ENCODE measurements at places on chromosomes 5 and 9.

DNA sequence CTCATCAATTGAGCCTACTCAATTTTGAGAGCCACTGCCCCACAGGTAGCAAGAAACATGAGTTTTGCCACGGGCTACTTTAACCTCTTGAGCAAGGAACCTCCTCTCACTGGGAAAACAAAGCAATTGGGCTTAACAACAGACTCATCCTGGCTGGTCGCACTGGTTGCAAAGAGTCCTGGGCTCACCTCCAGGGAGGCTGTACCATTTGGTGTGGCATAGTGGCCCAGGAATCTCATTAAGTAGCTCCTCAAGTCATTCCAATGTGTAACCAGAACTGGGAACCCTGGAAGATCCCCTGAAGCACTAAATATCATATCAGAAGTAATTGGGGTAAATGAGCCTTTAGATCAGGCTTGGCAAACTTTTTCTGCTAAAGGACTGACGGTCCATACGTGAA, 78.5 kb downstream of the MYO10 start:
- no peak for DNase-seq

DNA sequence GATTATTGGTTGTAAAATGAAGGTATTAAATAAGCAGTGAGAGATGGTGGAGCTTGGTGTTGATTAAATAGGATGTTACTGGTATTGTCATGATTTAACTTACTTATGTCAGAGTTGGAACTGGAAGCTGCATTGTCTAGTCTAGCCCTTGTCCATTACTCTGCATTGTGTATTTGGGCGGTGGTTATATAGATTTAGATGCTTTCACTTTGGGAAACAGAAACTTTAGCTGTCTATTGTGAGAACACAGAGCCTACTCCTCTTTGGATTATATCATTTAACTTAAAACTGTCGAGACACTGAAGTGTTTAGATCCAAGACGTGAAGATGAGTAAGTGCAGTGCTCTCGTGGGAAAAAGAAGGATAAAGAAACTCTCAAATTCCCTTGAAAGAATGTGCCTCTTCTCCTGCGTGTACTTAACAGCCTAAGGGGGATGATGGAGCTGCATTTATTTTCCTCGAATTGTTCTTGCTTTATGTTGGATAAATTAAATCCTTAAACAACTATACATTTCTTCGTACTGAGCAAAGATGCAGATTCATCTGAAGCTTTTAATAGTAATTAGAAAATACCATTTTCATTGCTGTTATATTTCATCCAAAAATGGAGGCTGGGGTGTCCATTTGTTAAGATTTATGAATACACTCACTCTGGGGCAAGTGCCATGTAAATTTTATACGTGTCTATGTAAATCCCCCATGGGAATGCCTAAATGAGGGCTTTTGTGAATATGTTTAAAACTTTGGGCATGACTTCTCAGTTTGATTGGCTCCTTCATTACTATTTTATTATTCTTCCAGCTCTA, 21.6 kb downstream of the FBXL7 start:
- DNase-seq, result no peak

GRCh38 chr5:19099195-19099594, 888.8 kb downstream of the CDH18 start:
- no peak for DNase-seq

- no peak for DNase-seq
Observed at GRCh38 chr5:1547236-1547635, 23.5 kb upstream of the LPCAT1 start.

DNA sequence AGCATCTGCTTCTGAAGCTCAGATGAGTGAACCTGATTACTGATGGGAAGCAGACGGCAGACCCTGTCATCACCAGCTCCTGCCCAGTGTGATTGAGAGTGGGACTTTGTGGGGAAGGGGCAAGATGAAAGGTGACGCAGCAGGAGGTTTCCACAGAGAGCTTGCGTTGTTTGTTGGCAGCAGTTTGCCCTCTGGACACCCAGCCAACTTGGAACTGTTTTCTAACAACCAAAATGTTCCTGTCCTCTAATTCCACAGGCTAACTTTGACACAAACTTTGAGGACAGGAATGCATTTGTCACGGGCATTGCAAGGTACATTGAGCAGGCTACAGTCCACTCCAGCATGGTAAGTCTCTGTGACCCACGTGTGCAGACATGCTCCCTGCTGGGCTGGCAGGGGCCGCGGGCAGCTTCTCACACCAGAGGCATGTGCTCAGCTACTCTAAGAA, 20.9 kb downstream of the CYFIP2 start:
- DNase-seq, result no peak

GRCh38 chr9:134055981-134056461, 11.8 kb downstream of the BRD3 start:
- DNase-seq, result no peak

DNA sequence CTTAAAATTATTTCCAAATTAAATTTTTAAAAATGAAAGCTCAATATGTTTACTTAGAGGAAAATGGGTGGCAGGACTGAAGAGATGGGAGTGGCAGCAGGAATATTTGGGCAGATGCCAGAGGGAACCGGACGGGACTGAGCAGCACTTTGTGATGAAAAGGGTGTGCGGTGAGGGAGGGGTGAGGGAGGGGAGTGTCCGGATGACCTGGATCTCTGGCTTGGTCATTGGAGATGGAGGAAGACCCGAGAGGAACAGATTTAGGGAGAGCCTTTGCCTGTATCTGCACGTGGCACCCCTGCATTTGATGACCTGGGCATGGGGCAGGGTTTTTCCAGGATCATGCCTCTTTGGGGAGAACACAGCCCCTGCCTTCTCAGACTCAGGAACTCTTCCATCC, 201.1 kb upstream of the MVB12B start:
- DNase-seq, result no peak

DNA sequence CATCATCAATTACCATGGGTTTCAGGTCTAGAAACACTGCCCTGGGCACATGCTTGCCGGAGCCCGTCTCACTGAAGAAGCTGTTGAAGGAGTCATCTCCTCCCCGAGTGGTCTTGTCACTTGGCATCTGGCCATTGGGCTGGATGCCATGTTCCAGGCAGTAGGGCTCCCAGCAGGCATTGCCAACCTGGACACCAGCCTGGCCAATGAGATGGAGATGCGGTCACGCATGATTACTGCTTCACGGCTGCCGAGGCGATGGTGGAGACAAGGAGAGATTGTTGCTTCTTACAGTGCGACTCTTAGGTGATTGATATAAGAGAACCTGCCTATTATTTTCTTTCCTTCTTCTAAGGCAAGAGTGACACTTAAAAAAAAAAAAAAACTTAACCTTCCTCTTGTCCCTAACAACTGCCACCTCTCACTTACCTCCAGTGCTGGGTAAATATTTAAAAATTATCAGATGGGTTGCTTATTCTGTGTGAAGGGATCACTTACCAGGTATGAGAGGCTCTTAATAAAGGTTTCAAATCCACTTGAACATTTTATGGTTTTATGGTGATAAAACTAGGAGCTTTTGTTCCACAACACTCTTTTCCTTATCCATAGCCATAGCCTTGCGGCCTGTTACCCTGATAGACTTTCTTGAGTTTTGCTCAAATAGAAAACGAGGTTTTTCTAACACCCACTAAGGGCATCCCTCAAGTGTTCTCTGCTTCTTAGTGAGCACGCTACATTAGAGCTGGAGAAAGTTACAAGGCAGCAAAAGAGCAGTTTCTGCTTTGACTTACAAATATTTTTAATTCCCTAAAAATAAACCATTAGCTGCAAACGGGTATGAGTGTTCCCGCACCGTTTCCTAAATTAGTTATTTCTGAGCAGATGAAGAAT, 41.2 kb downstream of the NIM1K start:
- DNase-seq, result no peak

- no peak for DNase-seq
Observed at GRCh38 chr9:24439456-24439855, 106.2 kb downstream of the IZUMO3 start.

- no peak for DNase-seq
Observed at GRCh38 chr9:112032743-112033142, 136.1 kb downstream of the UGCG start.

- peak; percentile 5 for DNase-seq
Observed at GRCh38 chr9:125878164-125878631, 131.0 kb downstream of the PBX3 start.

DNA sequence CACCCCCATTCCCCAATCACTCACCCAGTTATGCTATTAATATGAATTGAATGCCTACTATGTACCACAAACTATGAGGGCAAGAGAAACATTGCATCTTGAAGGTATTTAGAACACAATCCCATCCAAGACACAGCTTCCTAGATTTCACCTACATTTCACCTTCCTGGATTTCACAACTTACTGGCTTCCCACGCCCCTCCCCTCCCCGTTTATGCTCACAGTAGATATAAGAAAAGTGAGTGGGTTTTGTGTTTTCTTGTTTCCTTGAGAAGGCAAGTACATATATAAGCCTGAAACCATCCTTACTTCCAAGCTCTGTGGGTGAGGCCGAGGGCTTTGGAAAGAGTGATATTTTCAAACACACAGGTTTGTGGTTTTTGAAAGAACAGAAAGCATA, 465.0 kb downstream of the BNC2 start:
- DNase-seq, result no peak

- DNase-seq, result no peak
Observed at GRCh38 chr9:20623748-20624124, 1.4 kb upstream of the MLLT3 start.

GRCh38 chr5:127667926-127668325, 19.0 kb downstream of the CTXN3 start:
- no peak for DNase-seq

GRCh38 chr5:110268985-110269384, 457.5 kb downstream of the TMEM232 start:
- DNase-seq, result no peak

- no peak for DNase-seq
Observed at GRCh38 chr9:69885931-69886330, 65.3 kb downstream of the CFAP95 start.

DNA sequence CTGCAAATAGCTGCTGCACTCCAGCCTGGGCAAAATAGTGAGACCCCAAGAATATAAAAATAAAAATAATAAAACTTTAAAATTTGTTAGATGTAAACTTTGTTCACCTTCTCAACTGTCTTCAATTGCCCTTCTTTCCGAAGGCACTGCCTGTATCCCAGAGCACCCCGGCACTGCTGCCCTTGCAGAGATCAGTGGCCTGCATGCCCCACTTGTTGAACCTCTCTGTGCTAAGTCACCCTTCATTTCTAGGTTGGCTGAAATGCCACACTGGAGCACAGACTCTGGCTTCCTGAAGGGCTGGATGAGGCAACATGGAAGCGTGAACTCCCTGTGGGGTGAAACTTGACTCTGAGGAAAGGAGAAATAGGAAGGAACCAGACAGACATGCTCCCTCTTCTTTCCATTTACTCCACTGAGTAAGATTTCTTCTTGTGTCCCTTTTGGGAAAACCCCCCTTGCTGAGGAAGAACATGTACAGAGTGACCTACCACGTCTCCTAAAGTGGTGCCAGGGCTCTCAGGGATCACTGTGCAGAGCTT, 8.4 kb upstream of the JMY start:
- no peak for DNase-seq

DNA sequence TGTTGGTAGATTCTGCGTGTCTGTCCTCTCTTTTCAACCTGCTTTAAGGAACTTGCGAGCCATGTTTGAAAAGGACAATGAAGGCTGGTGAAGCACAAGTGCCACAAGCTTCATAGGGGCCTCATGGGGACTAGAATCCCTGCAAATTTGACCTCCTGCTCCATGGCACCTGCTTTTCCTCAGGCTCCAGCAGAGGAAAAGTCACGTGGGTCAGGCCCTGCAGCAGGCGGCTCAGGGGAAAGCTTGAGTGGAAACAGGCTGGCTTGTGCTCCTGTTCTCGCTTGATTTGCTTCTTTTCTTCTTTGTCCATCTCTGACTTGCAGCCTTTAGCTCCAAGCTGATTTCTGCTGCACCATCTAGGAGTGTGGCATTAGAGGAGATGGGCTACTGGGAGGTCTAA, 187.6 kb upstream of the MAST4 start:
- DNase-seq, result no peak

DNA sequence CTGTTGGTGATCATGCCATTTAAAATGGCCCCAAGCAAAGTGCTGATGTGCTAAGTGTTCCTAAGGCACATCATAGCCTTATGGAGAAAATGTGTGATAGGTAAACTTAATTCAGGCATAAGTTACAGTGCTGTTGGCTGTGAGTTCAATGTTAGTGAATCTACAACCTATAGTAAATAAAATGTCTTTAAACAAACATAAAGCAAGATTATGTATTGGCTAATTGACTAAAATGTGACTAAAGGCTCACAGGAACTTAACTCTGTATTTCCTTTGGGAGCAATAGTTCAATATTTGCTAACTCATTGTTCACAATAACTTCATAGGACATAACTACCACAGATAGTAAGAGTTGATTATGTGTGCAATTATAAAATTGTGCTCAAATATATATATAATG, 49.4 kb upstream of the LRRC19 start:
- no peak for DNase-seq

GRCh38 chr9:849431-849830, 7.9 kb downstream of the DMRT1 start:
- no peak for DNase-seq

DNA sequence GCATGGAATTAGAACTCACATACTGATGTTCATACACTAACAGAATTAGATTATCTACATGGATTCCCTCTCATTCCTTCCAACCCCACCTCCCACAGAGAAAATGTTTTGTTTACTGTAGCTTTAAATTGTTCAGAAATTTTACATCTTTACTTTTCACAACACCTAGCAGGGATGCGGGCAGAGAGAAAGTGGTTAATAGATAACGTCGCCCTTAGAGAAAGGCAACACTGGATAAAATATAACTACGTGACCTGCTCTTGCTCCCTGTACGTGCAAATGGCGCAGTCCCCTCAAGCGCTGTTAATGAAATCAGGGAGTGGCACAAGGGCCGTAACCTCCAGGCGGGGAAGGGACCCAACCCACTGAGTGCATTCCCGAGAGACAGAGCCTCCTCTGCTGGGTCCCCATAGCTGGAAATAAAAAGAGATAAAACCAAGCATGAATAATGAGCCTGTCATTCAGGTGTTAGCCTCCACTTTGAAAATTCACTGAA, 125.3 kb upstream of the DAPK1 start:
- no peak for DNase-seq

- DNase-seq, result no peak
Observed at GRCh38 chr9:114284316-114285060, 38.4 kb upstream of the ORM1 start.

DNA sequence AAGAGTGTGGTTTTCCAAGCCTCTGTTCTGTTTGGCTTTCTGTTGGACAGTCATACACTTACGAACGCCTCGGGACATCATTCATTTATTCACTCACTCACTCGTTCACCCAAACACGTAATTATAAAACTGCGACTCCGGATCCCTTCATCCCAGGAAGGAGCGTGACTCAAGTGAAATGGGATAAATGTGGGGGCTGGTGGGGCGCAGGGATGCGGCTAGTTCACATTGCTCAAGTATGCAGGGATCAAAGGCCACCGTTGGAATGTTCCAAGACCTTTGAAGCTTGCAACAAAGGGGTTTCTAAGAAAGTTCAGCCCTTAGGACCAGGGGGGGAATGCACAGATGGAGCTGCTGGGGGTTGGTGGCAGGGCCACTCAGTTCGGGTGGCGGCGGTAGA, 64.2 kb downstream of the CFAP77 start:
- no peak for DNase-seq

DNA sequence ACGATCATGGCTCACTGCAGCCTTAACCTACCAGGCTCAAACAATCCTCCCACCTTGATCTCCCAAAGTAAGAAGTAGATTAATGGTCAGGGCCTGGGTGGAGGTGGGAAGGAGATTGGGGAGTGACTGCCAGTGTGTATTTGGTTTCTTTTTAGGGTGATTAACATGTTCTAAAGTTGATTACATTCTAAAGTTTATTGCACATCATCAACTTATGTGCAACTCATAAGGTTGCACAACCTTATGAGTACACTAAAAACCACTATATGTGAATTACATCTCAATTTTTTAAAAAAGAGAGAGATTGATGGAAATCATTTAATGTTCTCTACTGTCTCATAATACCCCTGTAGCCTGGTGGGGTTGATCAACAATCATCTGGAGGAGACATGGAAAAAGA, 218.1 kb downstream of the AOPEP start:
- DNase-seq, result no peak
